SHP77 (cell line): ENCODE measurements at places on chromosomes 2 and 18.

DNA sequence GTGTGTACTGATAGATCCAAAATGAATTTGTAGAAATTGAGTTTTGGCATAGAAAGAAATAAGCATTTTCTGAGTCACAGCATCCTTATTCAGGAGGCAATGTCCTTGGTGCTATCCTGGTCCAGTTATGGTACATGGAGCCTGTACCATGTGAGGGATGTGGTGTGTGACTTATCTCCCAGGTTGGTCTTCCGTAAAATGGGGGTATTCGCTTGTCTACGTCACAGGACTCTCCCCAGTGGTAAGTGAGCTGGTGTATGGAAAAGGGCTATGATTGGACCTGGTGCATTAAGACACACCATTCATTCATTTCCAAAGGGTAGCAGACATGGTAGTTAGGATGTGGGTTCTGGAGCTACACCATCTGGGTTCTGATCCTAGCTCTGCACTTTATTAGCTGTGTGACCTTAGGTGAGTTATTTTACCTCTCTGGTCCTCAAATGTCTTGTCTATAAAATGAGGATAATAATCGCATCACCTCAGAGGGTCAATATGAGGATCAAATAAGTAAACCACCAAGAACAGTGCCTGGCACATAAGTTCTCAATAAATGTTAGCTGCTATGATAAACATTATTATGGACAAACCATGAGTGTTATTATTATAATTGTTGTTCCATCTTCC is 119.2 kb downstream of the MYCN start:
- no peak for DNase-seq

- no peak for DNase-seq
Observed at GRCh38 chr2:95347681-95348608, 50.8 kb downstream of the KCNIP3 start.

- DNase-seq: no peak
Observed at GRCh38 chr18:3255611-3256165, 6.2 kb upstream of the MYL12B start.

- no peak for DNase-seq
Observed at GRCh38 chr2:221997100-221997499, 301.7 kb downstream of the PAX3 start.

GRCh38 chr2:3727397-3728045 is 24.1 kb downstream of the DCDC2C start:
- no peak for DNase-seq

- no peak for DNase-seq
Observed at GRCh38 chr2:202639231-202639630, 4.5 kb downstream of the FAM117B start.

DNA sequence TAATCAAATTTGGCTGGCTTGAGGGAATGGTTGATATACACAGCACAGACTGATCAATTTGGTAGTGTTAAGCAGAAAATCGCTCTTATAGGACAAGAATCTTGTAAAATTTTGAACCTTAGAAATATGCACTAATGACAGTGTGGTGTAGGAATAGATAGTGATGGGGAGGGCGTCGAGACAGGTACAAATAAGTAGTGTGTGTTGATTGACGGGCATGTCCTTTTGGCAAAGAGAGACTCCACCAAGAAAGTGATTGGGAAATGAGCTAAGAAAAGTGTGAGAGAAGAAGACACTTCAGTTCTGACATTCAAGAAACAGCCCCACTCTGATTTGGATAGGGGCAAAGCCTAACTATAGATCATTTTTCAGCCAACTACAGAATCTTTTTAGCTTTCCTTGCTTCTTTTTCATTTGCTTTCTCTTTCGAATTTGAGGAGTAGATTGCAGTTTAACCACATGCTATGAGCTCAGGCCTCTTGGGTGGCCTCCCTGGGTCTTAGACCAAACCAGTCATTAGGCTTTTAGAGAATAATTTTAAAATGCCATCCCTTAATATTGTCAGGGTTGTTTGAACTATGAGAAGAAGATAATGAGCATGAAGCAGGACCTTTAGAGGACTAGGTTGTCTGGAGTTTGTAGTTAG is 127.1 kb downstream of the CERS6 start:
- DNase-seq: no peak

GRCh38 chr2:223214394-223215253 is 162.6 kb downstream of the KCNE4 start:
- no peak for DNase-seq

DNA sequence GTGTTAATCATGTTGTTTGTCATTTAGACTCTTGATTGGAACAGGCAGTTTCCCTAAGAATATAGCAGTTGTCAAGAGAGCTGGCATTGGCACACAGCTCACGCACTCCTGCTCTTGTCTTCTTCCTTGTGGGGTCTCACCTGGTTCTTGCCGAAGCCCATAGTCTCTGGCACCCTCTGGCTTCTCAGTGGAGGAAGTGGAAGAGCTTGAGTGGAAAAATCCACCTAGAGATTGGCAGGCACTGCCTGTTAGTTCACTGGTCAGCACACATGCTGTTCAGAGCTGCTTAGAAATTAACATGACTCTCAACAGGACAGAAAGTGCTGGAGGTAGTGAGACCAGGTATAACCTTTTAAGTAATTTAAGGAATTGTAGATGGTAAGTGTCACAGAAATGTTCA is 28.3 kb downstream of the SCTR start:
- DNase-seq: no peak

- DNase-seq: no peak
Observed at GRCh38 chr18:4254840-4255239, 200.3 kb downstream of the DLGAP1 start.

DNA sequence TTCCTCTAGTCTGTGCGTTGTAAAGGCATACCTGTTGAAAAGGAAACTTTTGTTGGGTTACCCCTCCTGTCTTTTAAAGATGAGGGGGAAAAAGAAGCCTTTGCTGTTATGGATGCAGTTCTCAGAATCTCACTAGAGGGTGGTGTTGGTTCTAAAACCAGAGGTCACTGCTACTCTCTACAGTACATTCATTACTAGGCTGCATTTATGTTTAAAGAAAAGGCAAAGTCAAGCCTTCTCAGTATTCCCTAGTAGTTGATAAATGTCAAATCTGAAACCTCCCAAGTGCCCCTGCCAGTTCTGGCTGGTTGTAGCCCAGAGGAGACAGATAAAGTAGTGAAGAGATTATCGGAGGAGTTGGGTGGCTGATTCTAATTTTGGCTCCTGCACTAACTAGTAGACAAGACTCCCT is 1.4 kb upstream of the PLCL1 start:
- peak; percentile 59 for DNase-seq

DNA sequence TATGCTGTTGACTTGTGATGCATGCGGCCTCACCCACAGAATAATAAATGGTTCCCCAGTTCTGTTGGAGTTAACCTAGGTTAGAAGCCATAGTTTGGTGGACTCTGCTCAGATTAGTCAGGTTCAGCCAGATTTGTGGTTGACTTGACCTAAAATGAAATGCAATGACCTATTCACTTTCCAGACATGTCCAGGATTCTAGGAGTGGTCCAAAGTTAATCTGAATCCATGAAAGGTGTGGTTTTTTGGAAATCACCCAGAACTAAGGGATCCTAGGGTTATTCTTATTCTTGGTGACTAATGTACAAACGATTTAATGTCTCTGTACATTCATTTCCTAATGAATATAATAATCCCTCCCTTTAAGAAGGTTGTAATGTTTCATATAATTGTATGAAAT is 88.9 kb upstream of the RBBP8 start:
- no peak for DNase-seq

- no peak for DNase-seq
Observed at GRCh38 chr2:168697668-168698121, 104.7 kb upstream of the NOSTRIN start.

- DNase-seq: peak; percentile 86
Observed at GRCh38 chr2:8132879-8133278, 549.0 kb upstream of the ID2 start.

DNA sequence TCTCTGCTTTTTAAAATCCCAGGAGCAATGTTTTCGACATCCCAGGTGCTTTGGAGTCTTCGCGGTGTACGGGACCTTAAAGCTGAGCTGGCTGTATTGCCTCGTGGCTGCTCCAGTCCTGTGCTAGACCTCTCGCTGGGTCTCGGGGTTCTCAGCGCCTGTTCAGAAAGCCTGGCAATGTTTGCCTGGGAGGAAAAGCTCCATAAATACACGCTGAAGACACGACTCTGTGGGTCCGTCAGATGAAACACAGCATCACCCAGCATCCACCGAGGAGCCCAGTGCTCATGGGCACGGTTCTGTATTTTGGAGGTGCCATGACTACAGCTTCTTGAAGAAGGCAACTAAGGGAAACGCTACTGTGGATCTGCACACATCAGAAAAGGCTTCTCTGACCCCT is 21.6 kb downstream of the MBP start:
- no peak for DNase-seq

DNA sequence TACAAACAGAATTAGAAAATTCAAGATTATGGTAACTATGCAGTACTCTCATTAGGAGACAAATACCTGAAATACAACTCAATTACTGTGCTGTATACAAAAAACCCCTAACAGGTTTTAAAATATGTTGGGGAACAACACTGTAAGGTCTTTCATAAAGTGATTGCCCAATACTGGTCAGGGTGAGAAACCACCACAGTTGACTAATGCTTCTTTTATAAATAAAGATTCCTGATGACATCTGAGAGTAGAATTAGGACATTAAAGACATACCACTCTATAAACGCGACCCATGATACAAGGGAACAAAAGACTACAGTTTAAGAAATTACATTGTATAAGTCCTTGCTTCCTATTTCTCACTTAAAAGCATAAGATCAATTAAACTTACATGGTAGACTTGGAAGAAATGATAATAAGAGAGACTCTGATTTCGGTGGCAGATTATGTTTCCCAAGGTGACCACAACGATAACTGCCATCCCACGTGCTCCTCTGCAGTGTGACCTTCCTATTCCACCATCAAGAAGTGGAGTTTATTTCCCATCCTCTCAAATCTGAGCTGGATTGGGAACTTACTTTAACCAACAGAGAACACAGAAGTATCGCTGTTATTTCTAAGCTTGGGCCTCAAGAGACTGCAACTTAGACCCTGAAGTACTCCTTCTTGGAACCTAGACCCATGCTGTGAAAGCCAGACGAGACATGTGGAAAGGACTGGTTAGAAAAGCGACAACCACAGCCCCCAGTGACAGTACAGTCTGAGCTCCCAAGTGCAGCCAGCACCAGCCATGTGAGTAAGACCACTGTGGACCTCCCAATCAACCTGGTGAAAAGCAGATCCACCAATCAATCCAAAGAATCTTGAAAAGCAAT is 52.3 kb downstream of the ZNF521 start:
- no peak for DNase-seq
